ENCODE measurements at places on chromosomes 1 and 21.

DNA sequence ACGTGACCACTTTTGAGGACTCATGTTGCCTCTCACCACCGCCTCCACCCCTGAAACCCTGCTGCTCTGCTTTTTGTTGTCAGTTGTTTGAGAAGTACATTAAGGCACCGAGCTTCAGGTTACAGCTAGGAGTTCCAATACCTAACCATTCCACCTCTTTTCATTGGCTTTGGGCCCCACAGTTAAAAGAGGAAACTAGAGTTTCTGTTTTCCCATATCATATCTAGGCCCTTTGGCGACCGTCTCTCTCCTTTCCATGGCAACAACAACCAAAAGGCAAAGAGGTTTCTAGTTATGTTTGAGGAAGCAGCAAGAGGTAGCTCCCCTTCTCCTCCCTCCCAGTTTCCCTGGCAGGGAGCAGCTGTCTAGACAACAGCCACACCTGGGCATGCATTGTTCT lies 5.9 kb downstream of the ANKRD35 start:
- peak; percentile 83 for DNase-seq

DNA sequence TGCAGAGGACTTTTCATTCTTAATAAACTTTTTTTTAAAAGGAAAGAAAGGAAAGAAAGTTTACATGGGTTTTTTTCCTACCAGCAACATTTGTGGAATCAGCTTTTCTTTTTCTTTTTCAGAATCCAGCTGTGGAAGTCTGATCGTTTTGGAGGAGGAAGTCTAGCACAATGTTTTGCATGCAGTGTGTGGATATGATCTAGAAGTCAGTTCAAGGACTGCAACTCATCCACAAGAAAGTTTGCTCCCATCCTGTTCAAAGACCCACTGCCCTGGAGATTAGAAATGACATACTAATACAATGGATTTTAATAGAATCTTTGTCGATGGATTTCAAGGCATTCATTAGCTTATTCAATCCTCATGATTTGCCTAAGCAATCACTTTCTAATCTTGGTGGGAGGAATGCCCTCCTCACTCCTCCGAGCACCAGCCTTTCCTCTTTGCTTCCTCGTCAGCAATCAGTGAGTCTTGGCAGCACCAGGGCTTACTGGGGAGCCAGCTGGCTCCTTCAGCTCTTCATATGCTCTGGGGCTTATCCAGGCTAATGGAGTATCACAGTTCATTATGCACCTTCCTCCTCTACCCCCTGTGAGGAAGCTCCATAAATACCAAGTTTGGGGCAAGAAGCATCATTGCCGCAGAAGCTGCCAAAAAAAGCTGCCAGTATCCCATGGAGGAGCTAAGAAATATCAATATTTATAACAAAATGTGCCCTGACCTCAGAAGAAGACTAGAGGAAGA lies 392.3 kb upstream of the PKN2 start:
- DNase-seq = no peak

GRCh38 chr21:21230672-21231071 lies 232.5 kb downstream of the NCAM2 start:
- DNase-seq = no peak

DNA sequence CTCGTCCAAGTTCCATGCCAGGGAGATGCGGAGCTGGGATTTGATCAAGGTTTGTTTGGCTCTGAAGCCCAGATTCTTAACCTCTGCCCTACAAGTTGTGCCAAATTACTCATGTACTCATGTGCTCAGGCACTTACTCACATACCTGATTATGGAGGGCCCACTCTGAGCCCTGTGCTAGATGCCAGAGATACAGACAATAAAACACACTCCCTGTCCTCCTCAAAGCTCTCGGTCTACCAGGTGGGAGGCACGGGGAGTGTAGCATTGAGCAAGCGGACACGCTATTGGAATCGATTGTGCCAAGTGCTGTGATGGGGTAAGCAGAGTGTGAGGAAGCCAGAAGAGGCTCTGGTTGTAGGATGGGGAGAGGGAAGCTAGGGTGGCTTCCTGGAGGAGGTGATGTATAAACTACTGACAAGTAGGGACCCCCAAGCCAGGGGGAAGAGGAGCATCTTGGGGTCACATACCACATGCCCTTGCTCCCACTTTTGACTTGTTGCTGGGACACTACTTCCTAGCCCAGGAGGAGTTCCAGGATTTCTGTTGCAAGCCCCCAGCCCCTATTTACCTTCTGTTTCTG lies 49.8 kb upstream of the IFNLR1 start:
- no peak for DNase-seq

DNA sequence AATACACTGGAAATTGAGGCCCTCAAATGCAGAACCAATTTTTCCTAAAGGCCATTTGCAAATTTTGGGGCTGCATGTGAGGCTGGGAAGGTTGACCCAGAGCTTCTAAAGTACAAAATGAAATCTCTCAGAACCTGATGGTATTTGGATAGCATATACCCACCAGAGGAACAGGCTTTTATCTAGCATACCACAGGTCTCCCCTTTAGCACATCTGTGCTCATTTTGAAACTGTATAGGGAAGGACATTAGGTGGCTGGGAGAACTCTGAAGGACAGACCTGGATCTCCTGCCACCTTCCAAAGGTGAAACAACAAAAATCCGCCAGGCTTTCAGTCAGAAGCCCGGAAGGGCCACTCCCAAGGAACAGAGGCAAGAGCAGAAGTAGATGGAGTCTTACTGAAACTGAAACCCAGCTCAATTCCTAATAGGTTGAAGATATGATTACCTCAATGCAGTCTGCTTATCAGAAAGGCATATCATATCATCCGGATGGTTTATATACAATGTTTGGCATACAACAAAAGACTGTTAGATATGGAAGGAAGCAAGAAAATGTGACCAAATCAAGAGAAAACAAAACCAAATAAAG lies 11.6 kb downstream of the CD55 start:
- DNase-seq = no peak

DNA sequence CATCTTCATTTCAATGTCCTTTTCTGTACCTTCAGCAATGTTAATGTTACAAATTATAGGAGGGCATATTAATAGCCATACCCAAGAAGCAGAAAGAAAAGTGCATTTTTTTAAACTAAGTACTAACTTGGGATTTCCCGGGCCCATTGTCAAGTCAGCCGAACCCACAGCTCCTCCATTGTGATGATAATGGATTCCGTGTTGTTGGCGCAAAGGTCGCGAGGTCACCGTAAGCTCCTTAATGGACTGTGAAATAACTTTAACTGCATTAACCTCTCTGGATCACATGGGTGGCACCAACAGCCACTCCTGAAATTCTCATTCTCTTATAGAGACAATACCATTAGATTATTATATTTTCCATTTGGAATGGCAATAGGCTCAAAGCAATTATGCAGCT lies 250.6 kb upstream of the RRP15 start:
- no peak for DNase-seq

DNA sequence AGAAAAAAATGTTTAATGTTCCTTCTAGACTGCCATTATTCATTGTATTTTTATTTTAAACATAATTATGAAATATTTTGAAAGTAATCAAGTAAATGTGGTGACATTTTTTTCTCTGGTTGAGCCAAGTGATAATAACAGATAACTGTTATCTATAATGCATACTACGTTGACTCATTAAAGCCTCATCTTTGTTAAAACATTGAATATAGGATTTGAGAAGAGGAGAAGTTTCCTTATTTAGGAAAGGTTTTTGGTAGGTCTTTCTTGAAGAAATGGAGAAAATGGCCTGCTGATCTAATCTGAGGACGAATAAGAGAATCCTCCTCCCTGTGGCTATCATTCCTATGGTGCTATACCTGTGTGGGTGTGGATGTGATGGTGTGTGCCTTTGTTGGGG lies 89.0 kb downstream of the NFIA start:
- no peak for DNase-seq

DNA sequence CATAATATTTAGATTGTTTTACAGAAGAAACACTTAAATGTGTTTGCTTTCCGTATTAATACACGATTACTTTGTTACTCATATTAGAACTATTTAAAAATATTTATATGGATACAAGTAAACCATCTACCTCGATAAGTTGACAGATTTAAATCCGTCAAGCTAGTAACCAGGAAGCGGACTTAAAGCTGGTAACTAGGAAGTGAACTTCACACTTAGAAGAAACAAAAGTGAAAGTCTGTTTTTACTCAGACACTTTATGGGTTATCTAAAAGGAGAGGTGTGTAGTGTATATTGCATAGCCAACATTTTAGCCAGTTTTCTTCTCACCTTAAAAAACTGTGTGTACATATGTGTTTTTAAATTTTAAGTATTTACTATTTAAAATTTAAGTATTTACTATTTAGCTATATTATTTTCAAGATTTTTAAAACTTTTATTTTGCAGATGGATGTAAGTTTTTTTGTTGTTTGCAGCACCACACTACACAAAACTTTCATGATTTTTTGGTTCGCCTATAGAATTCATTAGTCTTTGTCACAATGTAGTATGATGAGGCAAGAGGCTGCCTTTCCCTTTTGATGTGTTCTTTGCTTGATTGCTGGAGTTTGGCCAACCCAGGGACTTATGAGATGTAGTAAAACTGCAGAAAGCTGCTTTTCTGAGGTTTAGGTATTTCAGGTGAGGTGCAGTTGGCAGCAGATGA lies 2.7 kb downstream of the USP25 start:
- DNase-seq = no peak

DNA sequence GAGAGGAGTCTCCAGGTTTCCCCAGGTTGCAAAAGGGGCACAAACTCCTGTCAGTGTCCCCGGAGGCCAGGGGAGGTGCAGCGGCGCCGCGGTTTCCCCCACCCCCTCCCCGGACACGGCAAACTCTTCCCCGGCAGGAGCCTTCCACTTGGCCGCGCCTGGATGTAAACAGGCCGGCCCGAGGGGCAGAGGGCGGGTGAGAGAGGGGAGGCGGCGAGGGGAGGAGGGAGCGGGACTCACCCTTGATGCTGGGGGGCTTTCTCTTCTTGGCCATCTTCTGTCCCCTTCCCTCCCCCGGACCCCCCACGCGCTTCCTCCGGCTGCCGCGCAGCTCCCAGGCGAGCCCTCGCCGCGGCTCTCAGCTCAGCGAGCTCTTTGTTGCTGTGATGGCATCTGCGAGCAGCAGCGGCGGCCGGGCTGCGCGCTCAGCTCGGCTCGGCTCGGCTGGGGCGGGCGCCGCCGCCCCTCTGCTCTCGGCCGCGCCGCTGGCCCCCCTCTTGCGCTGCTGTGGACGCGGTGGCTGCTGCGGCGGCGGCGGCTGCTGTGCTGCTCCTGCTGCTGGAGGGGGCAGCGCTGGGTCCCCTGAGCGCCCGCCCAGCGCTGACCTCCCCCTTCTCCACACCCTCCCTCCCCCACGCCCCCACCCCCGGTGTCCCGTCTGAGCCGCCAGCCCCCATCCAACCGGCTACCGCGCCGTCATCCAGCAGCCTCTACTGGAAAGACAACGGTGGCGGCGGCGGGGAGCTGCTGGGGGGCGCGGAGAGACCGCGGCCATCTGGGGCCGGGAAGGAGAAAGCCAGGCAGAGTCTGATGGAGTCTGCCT lies 4.9 kb upstream of the SLC44A5 start:
- peak; percentile 44 for DNase-seq

GRCh38 chr21:45292399-45293219 lies 4.9 kb upstream of the POFUT2 start:
- DNase-seq = peak; percentile 56

- no peak for DNase-seq
These were observed 461.9 kb upstream of the RGS18 start for GRCh38 chr1:191696354-191696753.

DNA sequence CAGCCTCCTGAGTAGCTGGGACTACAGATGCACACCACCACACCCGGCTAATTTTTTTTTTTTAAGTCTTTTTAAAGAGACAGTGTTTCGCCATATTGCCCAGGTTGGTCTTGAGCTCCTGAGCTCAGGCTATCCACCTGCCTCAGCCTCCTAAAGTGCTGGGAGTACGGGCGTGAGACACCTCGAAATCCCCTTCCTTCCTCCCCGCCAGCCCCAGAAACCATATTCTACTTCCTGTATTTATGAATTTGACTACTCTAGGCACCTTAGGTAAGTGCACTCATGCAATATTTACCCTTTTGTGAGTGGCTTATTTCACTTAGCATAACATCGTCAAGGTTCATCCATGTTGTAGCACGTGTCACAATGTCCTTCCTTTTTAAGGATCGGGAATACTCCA lies 6.9 kb upstream of the LRP8 start:
- no peak for DNase-seq
